ENCODE measurements at places on chromosomes 12 and 14.

DNA sequence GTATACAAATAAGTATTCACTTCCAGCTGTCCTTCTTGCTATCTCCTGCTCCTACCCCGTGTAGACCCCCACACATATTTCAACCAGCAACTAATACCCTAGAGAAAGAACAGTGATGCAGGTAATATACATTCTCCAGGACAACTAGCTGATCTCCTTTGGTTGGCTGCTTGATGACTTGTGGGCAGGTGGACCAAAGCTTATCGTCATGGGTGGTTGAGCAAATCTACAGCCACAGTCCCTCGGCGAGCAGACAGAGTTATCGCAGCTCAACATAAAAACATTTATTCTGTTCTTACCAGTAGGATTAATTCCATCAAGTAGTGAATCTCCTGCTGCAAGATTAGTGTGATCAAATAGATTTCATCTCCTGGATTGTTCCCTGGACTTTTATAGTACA, 314.3 kb downstream of the TMEM132D start:
- no peak for DNase-seq

- no peak for DNase-seq
Measured at GRCh38 chr12:124327362-124328043, 32.6 kb downstream of the RFLNA start.

DNA sequence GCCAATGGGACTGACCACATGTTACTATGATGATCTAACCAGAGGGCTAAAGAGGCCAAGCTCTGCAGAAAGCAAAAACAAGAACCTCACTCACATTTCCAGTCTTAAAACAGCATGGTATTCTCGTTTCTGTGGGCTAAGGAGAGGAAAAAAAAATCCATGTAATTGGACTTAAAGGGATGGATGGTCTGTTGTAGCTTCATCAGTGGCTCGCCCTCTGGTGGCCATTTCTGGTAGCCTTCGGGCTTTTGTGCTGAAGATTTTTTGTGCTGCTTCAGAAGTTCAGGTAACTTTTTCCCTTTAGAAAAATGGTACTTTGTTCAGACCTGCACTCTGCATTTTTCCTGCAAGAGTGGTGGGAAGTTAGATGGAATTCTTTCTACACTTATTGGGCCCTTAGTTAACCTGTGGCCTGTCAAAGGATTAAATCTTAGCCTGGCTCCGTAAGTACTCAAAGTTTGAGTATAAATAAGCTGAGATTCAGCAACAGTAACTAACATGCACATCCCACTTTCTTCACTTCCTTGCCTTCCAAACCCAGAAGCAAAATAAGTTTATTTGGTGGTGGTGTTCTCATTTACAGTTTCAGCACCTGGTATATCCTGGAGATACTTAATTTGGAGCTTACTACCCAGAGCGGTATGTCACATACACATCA, 22.3 kb downstream of the DCAF4 start:
- peak; percentile 63 for DNase-seq

- DNase-seq: no peak
Measured at GRCh38 chr14:64696355-64696857, 7.8 kb upstream of the PLEKHG3 start.

GRCh38 chr14:101473795-101474562, 87.3 kb upstream of the DIO3 start:
- no peak for DNase-seq

GRCh38 chr14:73750531-73750901, 36.3 kb upstream of the PNMA1 start:
- no peak for DNase-seq

DNA sequence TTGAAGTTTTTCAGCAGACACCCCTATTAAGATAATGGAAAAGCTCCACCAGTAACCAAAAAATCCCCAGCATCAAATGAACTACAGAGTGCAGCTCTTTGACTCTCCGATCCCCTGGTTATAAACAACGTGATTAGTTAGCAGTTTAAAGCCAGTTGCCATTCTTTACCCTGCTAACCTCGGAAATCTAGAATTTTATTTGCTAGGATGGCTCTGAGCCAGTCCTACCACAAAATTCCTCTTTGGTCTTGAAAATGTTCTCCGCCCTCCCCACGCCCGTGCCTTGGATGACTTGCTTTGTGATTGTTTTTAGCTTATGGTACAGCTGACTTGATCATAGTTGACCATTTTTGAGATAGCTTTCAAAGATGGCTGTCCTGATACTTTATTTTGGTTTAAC, 1.2 kb downstream of the KLHDC2 start:
- no peak for DNase-seq

GRCh38 chr14:103727313-103727980, 11.8 kb downstream of the ZFYVE21 start:
- DNase-seq: no peak

GRCh38 chr12:17809206-17809605, 280.8 kb downstream of the RERGL start:
- DNase-seq: no peak

DNA sequence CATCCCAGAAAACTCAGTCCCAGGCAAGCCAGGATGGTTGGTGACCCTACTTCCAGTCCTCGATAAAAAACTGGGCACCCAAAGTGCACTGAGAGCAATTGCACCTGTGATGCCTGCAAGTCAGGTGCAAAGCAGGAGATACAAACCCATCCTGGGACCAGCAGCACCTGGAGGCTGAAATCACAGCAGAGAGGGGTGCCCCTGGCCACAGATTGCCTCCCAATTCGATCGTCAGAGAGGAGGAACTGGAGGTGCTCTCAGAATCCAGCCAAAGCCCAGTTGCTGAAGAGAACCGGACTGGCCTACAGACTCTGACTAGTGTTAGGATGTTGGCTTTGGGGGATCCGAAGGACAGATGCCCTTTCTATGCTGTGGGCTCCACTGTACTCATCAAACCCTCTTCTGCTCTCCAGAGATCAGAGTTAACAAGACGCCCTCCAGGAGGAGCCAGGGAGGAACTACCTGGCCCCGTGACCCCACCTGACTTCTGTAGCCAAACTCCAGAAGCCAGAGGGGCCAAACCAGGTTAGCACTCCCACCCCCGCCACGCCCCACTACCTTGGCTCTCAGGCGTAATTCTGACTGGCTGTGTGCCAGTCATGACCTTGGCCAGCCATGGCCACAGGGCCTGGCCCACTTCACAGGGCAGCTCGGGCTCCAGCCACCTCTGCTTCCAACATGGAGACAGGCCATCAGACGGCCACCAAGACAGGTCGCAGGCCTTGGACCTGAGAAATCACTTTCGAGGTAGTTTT, 284.5 kb upstream of the RTL1 start:
- no peak for DNase-seq

GRCh38 chr12:113151655-113152054, 2.1 kb downstream of the CFAP73 start:
- DNase-seq: no peak

GRCh38 chr14:33788161-33788560, 162.7 kb downstream of the EGLN3 start:
- DNase-seq: no peak

DNA sequence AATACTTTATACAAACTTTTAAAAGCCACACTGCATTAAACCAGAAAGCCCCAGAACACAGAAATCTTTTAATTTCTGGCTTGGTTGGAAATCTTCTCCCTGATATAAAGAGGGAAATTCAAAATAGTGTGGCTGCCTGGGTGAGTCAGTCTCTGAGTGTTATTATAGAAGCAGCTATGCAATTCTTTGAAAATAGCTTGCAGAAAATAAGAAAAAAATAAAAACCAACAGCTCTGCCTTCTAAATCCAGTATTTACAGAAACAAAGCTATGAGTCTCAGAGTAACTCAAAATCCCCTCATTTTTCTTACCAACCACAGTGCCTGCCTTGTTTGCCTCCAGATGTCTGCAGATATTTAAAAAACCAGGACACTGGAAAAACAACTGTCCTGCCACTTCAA, 68.6 kb upstream of the FERMT2 start:
- DNase-seq: no peak

- no peak for DNase-seq
Measured at GRCh38 chr12:124484067-124484466, 83.3 kb downstream of the NCOR2 start.

DNA sequence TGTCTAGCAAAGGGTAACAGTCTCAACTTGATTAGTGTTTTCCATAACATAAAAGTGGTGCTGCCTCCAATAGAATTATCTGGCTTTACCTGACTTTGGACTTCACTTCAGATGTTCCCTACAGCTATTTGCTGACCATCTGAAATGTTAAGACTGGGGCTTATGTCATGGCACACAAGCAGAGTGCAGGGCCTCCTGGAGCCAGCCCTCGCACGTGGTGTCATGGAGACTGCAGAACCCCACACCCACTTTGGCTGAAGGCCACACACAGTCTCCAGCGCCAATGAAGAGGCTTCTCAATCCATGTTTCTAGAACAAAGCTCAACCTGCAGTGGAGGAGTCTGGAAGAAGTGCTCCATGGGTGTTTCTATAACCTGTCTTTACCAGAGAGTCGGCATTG, 169.6 kb upstream of the FRMD6 start:
- DNase-seq: no peak

- DNase-seq: no peak
Measured at GRCh38 chr12:1470051-1470450, 124.3 kb downstream of the FBXL14 start.

- no peak for DNase-seq
Measured at GRCh38 chr12:80622271-80622670, 85.2 kb upstream of the MYF6 start.
